ENCODE measurements at places on chromosomes 12 and 14. TPM values are rescaled to one million over a fixed set of nuclear protein-coding genes. Genes with fewer than 3 reads are reported as not detected.

Gene CISTR
- not detected for total RNA-seq

Gene IKBIP
- total RNA-seq: 16.5 TPM

GRCh38 chr12:71702590-71702989 is 16.7 kb downstream of the TMEM19 start:
- H3K4me1 ChIP-seq: no peaks in the 10 kb centered on the region
- H3K27ac ChIP-seq: no peak overlapping the region
- H3K27me3 ChIP-seq: no peaks in the 10 kb centered on the region
- no peak overlapping the region for H3K4me3 ChIP-seq
- no peak for DNase-seq

- H3K4me3 ChIP-seq: no peak overlapping the region
- H3K27ac ChIP-seq: no peak overlapping the region
- no peak for DNase-seq
- no peaks in the 10 kb centered on the region for H3K4me1 ChIP-seq
- no peaks in the 10 kb centered on the region for H3K27me3 ChIP-seq
Observed at GRCh38 chr12:124790650-124791400, 72.8 kb downstream of the SCARB1 start.

DNA sequence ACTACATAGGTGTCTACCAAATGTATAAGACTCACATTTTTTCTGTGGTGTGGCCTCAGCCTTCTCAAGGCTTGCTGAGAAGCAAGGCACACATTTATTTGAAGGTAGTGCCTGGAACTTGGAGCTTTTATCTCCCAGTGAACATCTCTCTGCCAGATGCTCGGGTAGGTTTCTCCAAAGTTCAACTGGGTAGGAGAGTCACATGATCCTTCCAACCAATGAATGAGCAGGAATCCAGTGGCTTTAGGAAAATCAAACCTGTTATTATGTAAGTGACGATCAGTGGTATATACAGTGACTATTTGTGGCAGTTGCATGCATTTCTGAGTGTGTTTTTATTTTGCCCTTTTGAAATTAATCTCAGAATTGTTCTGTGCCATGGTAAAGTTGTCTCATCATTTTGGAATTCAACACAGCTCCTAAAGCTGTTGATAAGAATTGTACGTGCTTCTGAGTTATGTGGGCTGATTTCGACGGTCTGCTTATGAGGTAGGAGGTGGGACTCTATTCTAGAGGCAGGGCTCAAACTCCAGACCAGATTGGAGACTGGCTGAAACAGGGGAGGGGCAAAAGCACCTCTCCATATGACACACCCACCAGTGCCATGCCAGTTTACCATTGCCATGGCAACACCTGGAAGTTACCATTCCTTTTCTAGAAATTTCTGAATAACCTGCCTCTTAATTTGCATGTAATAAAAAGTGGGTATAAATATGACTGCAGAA is 57.6 kb downstream of the EID3 start:
- H3K36me3 ChIP-seq: peaks cover 11% of the 10 kb centered on the region
- H3K4me1 ChIP-seq: no peaks in the 10 kb centered on the region
- H3K4me3 ChIP-seq: no peak overlapping the region
- no peaks in the 10 kb centered on the region for H3K27me3 ChIP-seq

All from H9 (cell line).